Liver (tissue), 10 donors: ENCODE measurements at places on chromosomes 5 and 9. TPM values are rescaled to one million over a fixed set of nuclear protein-coding genes. Genes with fewer than 3 reads are reported as not detected.

RASGRF2 gene
- 3.3 TPM for total RNA-seq

PCDHB11 gene
- total RNA-seq: 0.23 TPM

IFNK gene
- not detected for total RNA-seq

ZFP37 gene
- total RNA-seq: 0.50 TPM

TMEM174 gene
- not detected for total RNA-seq

PCDHAC1 gene
- total RNA-seq: under 0.01 TPM

S100Z gene
- total RNA-seq: 0.33 TPM
